ENCODE measurements at places on chromosomes 2 and 18.
A peak's percentile ranks its signal among the peaks of the same experiment; 100 is the strongest.

GRCh38 chr2:150789376-150789905 lies 302.0 kb upstream of the RND3 start:
- no peak for DNase-seq

- DNase-seq: peak; percentile 14
These were observed 1.3 kb downstream of the SPTBN1 start for GRCh38 chr2:54457323-54458023.

- DNase-seq: no peak
These were observed 188.9 kb downstream of the MYO1B start for GRCh38 chr2:191434072-191434471.

DNA sequence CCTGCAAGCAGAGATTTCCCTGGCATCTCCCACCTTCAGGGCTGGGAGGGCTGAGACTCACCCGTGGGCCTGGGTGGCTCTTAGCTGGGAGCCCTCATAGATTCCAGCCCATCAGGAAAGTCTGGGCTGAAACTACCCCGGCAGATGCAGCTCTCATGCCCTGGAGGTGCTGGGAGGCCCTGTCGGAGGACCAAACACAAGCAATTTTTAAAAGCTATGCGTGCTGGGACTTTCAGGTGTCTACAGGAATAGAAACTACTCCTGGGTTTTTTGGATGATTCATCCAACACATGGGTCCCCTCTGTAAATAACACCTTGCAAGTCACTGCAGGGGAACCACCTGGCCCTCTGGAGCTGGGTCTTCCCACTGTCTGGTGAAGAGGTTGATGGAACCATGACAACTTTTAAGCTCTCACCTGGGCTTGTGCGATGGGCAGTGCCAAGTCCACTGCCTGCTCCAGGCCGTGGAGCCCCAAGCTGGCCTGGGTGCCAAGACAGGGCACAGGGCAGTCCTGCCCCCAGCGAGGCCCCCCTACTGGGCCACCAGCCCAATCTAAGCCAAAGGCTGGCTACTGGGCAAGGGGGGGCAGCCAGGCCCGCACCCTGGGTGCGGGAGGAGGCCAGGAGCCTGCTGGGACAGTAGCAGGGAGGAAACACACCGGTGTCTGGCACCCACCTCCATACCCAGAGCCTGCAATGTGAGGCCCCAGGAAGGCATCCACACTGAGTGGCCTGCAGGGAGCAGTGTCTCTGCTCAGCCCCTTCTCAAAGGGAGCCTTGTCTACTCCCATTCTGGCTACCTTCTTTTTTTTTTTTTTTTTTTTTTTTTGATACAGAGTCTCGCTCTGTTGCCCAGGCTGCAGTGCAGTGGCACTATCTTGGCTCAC lies 1.1 kb upstream of the GPR55 start:
- no peak for DNase-seq

DNA sequence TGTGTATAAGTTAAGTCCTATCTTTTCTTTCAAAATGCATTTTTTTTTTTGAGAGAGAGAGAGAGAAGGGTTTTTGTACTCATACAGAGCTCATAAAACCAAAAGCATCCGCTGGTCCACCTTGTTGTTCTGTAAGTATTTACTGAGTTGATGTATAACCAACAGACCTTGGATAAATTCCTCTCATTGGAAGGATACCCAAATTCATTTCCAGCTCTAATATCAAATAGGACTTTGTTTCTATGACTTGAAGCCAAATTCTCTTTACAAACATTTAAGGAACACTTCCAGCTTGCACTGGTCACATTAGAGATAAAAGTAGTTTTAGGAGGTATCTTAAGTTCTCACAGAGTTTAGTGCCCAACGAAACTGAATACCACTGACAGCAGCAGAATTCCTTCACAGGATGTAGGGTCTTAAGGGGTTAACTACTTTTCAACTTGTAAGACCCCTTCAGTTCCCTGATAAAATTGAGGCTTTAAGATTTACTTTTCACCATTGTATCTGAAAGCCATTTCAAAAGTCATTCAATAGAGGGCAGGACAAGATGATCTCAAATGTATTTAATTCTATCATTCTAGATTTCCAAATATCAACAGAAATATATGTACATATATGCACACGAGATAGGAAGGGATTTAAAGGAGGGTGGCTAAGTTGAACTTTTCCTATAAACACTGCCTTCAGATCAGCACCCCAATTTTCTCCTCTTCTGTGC lies 1398.5 kb upstream of the CELF4 start:
- no peak for DNase-seq

GRCh38 chr18:79438898-79439627 lies 43.3 kb downstream of the NFATC1 start:
- no peak for DNase-seq

DNA sequence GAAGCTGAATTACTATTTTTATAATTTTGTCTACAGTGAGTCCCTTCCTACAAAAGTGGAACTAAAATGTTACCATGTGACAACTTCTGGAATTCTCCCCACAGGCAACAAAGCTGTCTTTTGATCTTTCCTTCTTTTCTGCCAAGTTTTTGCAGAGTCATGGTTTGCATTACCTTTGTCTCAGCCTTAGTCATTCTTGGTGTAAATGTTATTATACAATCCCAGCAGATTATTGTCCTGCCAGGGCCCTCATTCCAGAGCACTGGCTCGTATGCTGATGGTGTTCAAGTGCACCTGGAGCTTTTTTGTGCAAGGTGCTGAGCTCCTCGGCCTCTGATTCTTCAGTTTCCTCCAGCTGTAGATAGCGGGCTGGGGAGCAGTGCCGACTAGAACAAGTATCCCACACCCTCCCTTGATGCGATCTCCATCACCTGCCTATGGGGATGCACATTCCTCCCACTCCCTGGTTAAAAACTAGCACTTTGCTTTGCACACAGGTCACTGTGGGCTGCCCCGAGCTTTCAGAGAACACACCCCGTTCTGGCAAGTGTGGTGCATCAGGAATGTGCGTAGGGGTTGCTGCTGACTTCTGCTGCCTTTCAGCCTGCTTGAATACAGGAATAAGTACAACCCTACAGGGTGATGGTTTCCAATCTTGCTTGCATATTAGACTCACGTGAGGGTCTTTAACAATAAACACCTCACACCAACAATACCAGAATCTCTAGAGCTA lies 263.6 kb downstream of the RNF144A start:
- peak; percentile 32 for DNase-seq

GRCh38 chr18:78902795-78903435 lies 76.7 kb upstream of the SALL3 start:
- DNase-seq: no peak

GRCh38 chr2:149921911-149922616 lies 334.5 kb upstream of the MMADHC start:
- no peak for DNase-seq

All from LoVo (cell line).